Activated CD4-positive, alpha-beta T cell treated with anti-CD3 and anti-CD28 coated beads, Interleukin-2, amount 50 U/mL, for 24 hours (primary cell): ENCODE measurements at places on chromosomes 12 and 14.
A peak's percentile ranks its signal among the peaks of the same experiment; 100 is the strongest.

- DNase-seq: no peak
Observed at GRCh38 chr12:50186681-50187080, 19.5 kb upstream of the CERS5 start.

GRCh38 chr14:51697848-51698247 is 46.1 kb downstream of the FRMD6 start:
- DNase-seq: no peak

DNA sequence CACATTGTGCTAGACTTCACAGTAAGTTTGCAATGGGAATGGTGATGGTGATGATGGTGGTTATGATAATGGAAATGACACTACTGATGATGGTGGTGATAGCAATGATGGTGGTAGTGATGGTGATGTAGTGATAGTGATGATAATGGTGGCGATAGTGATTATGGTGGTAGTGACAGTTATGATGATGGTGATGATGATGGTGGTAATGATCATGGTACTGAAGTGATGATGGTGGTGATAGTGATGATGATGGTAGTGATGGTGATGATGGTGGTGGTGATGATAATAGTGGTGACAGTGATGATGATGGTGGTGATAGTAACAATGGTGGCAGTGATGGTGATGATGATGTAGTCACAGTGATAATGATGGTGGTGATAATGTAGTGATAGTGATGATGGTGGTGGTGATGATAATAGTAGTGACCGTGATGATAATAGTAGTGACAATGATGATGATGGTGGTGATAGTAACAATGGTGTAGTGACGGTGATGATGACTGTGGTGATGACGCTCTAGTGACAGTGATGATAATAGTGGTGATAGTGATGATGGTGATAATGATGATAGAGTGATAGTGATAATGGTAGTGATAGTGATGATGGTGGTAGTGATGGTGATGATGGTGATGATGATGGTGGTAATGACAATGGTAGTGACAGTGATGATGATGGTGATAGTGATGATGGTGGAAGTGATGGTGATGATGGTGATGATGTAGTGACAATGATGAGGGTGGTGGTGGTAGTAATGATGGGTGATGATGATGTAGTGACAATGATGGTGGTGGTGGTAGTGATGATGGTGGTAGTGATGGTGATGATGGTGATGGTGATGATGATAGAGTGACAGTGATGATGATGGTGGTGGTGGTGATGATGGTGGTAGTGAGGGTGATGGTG is 222.9 kb upstream of the PWP1 start:
- DNase-seq: no peak

DNA sequence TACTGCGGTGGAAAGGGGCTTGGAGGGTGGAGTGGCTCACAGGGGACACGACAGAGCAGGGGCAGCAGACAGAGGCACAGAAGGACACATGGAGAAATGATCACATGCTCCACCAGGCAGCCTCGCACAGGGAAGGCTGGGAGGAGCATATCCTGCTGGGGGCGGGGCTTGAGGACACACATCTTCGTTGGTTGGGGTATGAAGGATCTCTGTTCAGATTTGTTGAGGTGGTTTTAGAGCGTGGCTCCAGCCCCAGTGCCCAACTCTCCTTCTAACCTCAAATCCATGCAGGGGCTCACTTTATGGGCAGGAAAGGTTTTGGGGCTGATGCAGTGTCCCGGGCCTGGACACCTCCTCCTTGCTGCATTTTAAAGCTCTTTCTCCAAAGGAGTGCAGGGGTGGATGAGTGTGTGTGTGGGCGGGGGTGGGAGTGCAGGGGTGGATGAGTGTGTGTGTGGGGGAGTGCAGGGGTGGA is 733 bp upstream of the P3H3 start:
- peak; percentile 29 for DNase-seq

- no peak for DNase-seq
Observed at GRCh38 chr14:25026476-25027137, 23.3 kb downstream of the STXBP6 start.

GRCh38 chr12:71731439-71732356 is 23.0 kb upstream of the RAB21 start:
- no peak for DNase-seq

GRCh38 chr12:76554405-76555230 is 5.0 kb downstream of the OSBPL8 start:
- no peak for DNase-seq

DNA sequence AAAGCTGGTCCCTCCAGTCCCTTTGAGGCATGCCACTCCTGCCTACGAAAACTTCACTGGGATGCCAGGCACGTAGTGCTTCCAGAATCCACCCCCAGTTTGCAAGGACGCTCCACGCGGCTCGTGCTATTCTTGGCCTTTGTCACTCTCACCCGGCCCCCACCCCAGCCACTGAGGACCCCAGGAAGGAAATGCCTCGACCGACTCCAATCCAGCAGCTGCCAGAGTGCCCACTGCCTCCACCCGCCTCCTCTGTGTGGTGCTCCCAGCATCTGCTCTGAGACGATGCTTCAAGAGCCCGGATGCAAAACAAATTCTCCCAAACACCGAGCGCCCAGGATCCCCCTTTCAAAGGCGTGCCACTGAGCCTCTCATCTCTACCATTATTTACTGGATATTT is 123.9 kb downstream of the RFLNA start:
- DNase-seq: no peak

DNA sequence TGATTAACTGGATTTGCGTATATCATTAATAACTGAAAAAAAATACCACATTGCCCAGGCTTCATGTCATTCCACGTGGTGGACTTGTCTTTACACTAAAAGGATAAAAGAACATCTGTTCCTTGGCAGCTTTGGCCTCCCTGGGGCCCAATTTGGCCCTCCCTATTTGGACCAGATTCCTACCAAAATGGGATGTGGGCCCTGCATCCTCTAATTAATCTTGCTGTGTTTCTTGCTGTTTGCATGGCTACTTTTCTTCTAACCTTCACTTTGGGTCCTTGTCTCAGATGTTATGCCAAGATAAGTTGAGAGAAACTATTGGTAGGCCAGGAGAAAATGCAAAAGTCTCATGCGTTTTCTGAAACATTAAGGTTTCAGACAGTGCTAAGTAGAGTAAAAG is 57.5 kb downstream of the PTHLH start:
- no peak for DNase-seq

DNA sequence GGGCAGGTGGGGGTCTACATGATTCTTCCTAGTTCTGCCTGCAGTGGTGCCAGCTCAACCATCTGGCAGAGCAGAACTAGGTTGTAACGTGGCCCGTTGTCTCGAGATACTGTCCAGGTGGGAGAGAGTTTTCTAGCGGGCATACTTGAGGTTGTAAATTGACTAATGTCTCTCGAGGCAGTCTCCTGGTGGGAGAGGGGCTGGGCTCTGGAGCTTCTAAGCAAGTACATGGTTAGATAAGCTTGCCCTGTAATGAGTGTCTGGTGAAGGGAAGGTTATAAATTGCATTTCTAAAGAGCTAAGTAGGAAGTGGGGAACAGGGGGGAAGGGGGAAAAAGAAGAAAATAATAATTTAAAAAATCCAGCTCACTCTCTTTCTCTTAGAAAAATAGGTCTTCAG is 18.1 kb downstream of the BDKRB1 start:
- no peak for DNase-seq

GRCh38 chr14:102910442-102910841 is 12.0 kb upstream of the AMN start:
- DNase-seq: no peak

DNA sequence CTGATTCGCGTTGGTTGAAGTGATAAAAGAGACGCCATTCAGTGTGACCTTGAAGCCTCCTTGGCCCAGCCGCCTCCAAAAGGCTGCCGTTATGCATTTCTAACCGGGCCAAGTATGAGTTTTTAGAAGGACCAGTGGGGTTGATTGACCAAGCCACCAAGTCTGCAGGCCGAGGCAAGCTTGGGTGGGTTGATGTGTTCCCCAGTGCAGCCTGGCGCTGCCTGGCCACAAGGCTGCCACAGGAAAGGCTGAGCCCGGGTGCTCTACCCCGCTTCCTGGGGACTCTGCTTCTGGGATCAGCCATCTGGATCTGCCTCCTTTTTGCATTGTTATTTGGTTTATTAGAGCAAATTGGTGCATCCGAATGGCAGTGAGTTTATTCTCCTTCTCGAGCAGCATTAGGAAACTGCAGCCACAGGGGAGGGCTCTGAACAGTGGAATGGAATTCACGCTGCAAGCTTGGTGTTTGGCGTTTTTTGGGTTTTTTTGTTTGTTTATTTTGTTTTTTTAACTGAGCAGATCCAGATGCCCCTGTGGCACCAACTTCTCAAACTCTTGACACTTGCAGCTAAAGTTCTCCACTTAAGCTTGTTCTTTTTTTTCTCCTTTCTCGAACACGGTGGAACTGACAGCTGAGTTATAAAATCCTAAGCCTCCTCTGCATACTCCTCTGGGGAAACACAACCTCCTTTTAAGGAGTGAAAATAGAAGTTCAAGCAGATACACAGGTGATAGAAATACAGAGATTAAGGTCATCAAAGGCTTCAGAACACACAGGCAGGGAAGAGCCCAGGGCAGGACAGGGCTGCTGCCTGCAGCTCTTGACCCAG is 145.4 kb upstream of the FKBP4 start:
- DNase-seq: no peak

DNA sequence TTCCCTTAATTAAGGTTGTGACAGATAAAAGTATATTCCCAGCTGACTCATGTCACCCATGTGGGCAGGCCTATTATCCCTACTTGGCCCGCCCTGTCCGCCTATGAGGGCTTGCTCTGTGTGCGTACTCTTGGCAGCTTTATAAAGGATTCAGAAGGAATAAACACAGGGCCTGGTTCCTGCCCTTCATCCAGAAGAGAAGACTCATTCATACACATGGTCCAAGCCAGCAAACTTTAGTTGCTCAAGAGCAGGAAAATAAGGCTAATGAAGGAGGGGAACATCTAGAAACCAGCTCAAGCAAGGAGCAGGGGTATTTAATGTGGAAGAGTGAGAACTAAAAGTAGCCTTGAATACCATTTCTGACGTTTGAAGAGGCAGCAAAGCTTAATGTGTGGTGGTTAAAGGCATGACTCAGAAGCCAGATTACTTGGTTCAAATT is 141.9 kb downstream of the CRADD start:
- no peak for DNase-seq

GRCh38 chr14:64729386-64730060 is 25.3 kb downstream of the PLEKHG3 start:
- DNase-seq: no peak

DNA sequence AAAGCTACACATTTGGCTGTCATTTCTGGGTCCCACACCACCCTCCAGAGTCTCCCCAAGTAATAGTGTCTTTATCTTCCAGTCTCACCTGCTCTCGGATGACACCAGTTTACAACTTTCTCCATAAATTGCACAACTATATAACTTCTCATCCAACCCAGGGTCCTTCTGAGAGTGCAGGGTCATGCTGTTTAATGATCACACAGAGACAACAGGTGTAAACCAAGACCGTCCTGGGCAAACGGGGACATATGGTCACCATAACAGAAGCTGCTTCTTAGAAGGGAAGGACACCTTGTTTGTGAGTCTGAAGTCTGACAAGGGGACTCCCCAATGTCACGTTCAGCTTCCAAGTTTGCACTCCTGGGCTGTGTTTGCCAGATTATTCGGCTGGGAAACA is 74.3 kb downstream of the MAP1LC3B2 start:
- DNase-seq: no peak

DNA sequence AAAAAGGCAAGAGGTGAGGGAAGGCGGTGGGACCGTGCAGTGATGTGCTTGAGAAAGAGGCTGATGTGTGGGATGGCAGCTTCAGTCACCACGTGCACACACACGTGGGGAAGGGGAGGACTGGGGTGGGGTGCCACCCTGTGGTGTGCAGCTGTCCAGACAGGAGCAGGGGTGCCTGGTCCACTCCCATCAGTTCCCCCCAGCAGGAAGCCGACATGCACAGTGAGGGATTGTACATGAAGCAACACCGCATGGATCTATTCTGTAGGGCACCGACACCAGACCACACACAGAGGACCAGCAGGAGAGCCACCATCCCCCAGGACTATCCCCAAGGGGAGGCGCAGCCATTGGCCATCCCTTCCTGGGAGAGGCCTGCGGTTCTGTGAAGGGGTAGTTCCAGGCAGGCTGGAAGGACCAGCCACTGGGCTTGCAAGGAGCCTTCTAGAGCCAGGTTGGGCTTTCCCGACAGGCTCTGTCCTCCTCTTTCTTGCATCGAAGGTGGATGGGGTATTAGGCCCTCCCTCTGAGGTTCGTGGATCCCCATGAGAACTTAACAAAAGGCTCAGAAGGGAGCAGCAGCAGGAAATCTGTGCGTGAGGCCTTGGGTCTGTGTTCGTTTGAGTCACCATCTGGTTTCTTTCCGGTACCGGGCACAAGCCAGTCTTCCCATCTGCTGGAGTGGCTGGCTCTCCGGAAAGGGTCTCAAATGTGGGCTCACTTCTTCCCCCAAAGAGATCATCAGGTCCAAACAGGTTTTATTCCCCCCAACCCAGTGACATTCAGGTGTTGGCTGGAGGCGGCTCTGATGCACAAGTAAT is 59.8 kb downstream of the PLEKHG3 start:
- no peak for DNase-seq

DNA sequence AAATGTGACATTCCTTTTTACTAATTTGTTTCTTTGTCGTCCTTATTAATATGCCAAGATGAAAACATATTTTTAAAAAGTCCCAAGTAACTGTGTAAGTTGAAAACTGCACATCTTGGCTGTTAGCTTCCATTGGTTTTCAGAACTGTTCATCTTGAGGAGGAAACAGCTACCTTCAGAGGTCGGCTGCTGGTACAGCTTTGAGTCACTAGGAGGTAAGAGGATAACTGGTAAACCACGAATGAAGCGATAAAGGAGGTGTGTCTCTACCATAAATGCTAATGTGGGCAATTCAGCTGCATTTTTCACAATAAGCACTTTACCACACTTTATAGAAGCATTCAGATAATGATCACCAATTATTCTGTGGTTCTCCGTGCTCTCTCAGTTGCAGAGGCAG is 137.5 kb upstream of the KRAS start:
- DNase-seq: peak; percentile 46

DNA sequence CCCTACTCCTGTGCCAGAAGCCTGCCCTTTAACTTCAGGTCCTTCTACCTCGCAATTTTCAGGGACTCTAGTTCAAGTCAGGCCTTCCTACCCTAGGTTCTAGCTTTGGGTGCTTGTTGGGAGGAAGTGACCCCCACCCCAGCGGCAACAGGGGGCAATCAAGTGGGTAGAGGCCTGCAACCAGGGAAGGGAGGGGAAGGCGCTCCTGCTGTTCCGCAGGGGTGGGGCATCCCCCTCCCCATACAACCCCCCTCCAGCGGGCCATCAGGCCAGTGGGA is 204 bp upstream of the PRPH start:
- no peak for DNase-seq

DNA sequence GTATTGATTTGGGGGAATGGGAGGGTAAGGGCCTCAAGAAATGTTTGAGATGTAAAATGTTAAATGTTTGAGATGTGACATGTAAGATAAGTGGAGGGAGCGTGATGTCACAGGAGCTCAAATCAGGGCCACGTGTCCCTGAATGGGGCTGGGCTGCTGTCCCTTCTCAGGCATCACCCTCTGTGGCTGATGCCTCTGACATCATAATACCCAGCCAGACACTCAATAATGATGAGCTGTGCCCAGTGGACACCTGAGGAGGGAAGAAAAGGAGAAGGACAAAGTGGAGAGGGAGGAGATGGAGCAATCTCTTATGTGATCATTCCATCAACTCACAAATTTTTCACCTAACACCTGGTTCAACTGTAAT is 120.8 kb downstream of the SAMD4A start:
- no peak for DNase-seq
